Airway epithelial cell (primary cell): ENCODE measurements at places on chromosomes 1 and 21. TPM values are rescaled to one million over a fixed set of nuclear protein-coding genes. Genes with fewer than 3 reads are reported as not detected.

GNG12 gene
- total RNA-seq: 70.2 and 80.1 TPM in 2 replicates

CFHR3 gene
- total RNA-seq: not detected in 2 replicates

SELL gene
- total RNA-seq: not detected in 2 replicates

GIPC2 gene
- 0.09 and 0.14 TPM in 2 replicates for total RNA-seq

AMY1A gene
- not detected in 2 replicates for total RNA-seq

SDF4 gene
- total RNA-seq: 130 TPM in 2 replicates

FAM89A gene
- 20.2 and 28.4 TPM in 2 replicates for total RNA-seq
